ENCODE measurements at places on chromosomes 11 and 22.

GRCh38 chr11:76030286-76030685 is 176.0 kb downstream of the WNT11 start:
- no peak for DNase-seq

DNA sequence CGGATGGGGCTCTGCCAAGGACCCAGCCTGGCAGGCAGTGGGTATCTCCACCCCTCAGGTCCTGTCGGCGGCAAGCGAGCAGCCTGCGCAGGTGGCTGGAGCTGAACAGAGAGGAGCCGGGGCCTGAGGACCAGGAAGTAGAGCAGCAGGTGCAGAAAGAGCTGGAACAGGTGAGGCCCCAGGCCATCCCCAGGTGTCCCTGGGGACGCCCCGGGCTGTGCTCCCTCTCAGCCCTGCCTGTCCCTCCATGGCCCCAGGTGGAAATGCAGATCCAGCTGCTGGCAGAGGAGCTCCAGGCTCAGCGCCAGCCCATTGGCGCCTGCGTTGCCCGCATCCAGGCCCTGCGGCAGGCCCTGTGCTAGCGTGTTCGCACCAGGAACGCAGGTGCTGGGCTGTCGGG is 44.0 kb downstream of the PISD start:
- DNase-seq = no peak

DNA sequence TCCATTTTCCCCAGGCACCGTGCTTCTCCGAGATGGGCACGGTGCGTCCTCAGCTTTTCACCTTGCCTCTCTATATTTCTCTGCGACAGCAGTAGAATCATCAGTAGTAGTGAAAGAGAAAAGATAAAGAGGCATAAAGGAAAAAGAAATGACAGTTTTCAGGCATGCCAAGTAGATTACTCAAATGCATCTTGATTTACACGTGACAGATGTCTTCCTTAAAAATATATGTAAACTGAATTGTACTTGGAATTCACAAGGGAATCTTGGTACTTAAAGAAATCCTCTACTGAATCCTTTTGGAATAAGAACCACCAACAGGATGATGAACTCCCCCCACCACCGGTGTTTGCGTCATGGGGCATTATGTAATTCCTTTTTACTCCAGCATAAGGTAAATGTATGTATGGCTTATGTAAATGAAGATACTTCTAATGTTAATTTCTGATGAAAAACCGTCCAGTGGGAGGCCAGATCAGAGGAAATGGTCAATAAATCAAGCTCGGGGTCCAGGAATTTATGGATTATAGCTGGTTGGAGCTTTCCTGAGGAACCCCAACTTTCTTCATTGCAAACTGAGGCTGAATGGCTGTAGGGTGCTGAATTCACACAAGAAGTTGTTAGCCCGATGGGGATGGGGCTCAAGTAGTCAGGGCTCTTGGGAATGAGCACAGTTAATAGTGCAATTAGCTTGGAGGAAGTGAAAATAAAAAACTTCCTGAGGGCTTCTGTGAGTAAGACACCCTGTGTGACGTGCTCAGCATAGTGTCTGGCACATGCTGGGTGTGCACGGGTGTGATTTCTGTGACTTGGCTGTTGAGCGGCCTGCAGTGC is 630.4 kb downstream of the OPCML start:
- DNase-seq = no peak

DNA sequence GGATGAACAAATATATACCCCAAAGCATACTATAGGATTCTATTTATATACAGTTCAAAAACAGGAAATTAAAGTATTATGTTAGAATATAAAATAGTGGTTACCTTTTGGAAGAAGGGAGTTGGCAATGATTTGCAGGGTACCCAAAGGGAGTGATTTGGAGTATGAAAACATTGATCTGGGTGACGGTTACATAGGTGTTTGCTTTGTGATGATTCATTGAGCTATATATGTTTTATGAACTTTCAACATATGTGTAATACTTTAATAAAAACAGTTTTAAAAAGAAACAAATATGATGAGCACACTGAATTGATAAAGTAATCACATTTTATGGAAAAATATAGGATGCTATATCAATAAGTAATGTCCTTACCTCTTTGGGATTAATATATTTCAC is 36.0 kb downstream of the C11orf65 start:
- DNase-seq = no peak

- no peak for DNase-seq
These were observed 472.6 kb downstream of the BUD13 start for GRCh38 chr11:116300232-116300631.

GRCh38 chr11:126282736-126283591 is at the start of gene TIRAP:
TIRAP (plus strand) TSS chr11:126283093; CDS start chr11:126290895, 7,802 bp downstream.
- peak; percentile 49 for DNase-seq

DNA sequence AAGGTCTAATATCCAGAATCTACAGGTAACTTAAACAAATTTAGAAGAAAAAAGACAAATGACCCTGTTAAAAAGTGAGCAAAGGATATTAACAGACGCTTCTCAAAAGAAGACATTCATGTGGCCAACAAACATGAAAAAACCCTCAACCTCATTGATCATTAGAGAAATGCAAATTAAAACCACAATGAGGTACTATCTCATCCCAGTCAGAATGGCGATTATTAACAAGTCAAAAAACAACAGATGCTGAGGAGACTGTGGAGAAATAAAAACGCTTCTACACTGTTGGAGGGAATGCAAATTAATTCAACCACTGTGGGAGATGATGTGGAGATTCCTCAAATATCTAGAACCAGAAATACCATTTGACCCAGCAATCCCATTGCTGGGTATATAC is 67.2 kb downstream of the SLC17A6 start:
- DNase-seq = no peak

- DNase-seq = no peak
These were observed 124.1 kb upstream of the CSNK2A3 start for GRCh38 chr11:11476971-11477645.

- no peak for DNase-seq
These were observed 409.9 kb downstream of the TMEM135 start for GRCh38 chr11:87447606-87448005.

- no peak for DNase-seq
These were observed 30.3 kb upstream of the WNT7B start for GRCh38 chr22:46007003-46007847.

DNA sequence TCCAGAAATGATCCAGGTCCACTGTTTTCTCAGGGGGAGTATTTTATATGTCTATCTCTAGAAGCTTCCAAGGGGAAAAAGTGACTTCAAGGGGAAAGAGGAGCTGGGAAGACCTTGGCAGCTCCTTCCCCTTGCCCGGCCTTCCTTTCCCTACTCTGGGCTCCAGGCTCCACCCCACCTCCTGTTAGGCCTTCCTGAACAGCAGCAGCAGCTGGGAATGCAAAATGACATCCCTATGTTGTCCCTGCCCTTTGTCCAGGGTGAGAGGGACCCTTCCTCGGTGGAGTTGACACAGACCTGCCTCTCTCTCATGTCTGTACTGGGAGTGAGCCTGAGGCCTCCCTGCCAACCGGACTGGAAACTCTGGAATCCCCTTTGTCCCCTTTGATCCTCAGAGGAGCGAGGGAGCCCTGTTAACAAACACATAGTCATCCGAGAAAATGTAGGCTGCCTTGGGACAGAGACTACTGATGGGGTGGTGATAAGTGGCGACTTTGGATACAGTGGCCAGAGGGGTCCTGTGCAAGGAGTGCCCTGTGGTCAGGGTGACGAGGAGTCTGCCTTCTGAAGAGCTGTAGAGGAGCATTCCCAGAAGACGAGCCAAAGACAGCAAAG is 9.0 kb upstream of the MALAT1 start:
- no peak for DNase-seq

DNA sequence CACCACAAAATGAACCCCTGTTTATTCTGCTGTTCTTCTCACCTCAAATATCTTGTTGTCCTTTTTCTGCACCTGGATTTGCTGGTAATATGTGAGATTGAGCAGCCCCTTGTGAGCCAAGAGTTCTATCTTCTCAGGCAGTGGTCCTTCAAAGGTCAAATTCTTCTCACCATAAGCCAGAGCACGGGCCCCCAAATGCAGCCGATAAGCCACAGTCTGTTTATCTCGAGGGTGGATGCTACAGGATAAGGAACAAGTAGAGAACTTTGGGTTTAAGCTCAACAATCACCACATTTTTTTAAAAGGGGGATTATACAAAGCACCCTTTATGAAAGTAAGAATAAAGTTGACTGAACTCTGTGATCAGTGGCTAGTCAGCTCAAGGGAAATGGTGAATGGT is 15.8 kb downstream of the TBRG1 start:
- no peak for DNase-seq

GRCh38 chr11:2316169-2316962 is 14.6 kb downstream of the TSPAN32 start:
- DNase-seq = no peak

- no peak for DNase-seq
These were observed 2.1 kb upstream of the DPAGT1 start for GRCh38 chr11:119103793-119104192.

All from T-helper 9 cell (primary cell).